Pons (tissue), 1 donor: ENCODE measurements at places on chromosomes 7 and 10.
A peak's percentile ranks its signal among the peaks of the same experiment; 100 is the strongest.

GRCh38 chr7:28347475-28348318, 64.6 kb upstream of the CREB5 start:
- DNase-seq = no peak

DNA sequence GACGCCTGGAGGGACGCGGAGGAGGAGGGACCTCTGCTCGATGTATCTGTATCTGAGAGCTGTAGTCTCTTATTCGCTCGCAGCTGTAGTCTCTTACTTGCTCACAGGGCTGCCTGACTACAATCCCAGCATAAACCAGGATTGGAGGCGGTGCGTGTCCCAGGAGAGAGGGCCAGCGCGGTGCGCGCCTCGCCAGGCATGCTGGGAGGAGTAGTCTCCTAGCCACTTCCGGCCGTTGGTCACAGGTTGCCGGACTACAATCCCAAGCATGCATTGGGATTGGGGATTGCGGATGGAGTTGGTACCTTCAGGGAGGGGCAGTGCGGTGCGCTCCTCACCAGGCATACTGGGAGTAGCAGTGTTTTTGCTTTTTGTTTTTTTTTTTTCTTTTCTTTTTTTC, 421.7 kb upstream of the NUPR2 start:
- peak; percentile 9 for DNase-seq

- peak; percentile 50 for DNase-seq
Measured at GRCh38 chr10:11270135-11270857, 252.6 kb downstream of the CELF2 start.

DNA sequence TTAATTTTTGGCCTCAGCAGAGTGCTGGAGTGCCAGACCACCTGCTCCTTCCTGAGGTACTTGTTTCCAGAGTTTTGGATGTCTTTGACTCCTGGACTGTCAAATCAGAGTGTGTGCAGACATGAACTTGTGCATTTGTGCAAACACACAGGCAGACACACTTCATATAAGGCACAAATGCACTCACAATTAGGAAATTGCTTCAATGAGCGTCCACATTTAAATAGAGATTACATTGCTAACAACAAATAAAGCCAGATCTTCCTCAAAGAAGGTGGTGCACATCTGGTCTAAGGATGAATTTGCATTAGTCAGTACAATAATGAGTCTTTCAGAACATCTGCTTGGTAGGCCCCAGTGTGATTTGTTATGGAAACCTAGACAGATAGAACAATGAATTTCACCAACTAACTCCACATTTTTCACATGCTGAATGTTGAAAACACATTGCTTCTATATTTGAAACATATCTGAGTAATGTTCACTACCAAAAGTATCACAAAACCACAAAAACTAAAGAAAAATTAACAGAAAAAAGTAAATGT, 266.7 kb upstream of the INHBA start:
- DNase-seq = no peak

GRCh38 chr10:91432175-91432574, 22.0 kb downstream of the HECTD2 start:
- DNase-seq = no peak

GRCh38 chr10:12701696-12702095, 299.8 kb downstream of the CCDC3 start:
- DNase-seq = no peak

DNA sequence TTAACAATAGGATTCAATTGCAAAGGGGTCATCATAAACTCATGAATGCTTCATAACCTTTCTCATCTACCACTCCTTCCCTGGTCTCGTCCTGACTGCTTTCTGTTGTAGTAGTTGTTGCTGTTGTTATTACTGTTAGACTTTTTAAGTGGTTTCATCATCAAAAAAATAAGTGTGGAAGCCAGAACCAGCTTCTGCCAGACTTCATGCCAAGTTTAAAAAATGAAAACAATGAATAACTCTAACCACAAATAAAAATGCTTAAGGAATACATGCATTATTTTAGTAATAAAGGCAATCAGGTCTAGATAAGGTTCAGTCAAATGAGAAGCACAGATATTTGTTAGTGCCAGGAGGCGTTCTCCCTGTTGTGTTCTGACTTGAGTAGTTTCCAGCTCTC, 85.4 kb downstream of the PCLO start:
- DNase-seq = no peak

DNA sequence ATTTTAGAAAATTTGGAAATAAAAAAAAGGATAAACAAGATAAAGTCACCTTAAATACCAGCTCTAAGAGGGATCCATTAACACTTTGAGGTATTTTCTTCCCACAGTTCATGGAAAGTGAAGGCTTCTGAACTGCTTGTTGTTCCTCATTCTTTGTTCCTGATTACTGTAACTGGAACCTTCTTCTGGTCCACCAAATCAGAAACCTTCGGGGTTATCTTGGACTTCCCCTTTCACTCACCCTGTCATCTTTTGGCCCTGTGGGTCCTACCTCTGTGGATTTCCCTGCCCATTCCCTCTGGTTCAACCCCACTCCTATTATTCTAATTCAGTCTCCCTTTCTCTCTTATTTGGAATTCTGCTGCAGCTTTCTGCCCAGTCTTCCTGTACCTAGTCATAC, 116.5 kb upstream of the PRPS1L1 start:
- peak; percentile 72 for DNase-seq

DNA sequence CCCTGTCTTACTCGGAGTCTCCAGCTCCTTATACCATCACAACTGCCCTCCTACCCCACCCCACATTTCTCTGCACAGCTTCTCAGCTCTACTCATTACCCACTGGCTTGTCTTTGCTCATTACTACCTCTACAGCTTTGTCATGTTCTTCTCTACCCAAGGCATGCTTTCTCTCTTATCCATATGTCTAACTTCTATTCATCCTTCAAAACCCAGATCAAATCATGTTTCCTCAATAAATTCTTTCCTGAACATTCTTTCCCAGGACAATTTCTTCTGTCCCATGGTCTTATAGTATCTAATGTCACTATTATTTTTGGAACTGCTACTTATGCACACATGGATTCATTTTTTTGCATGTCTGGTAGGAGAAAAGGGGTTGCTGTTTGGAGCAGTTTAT, 231.4 kb downstream of the PTEN start:
- no peak for DNase-seq

- no peak for DNase-seq
Measured at GRCh38 chr7:26073041-26073440, 79.0 kb upstream of the NFE2L3 start.

- no peak for DNase-seq
Measured at GRCh38 chr10:48414778-48415177, 108.3 kb downstream of the MAPK8 start.

GRCh38 chr10:127585519-127586023, 36.5 kb downstream of the NPS start:
- DNase-seq = peak; percentile 30

DNA sequence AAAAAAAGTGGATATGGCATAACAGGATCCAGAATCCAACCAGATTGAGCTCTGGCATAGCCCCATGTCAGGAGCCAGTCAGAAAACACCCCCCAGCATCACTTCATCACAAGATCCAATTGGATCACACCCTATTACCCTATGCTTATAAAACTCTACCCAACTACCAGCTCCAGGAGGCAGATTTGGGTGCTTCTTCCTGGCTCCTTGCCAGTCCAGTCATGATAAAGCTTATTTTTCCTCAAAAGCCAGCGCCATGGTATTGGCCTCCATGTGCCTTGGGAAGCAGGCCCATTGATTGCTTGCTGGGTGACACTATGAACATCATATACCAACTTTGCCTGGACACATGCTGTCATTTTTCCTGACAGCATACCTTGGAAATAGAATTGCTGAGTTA, 281.4 kb upstream of the MKLN1 start:
- no peak for DNase-seq

DNA sequence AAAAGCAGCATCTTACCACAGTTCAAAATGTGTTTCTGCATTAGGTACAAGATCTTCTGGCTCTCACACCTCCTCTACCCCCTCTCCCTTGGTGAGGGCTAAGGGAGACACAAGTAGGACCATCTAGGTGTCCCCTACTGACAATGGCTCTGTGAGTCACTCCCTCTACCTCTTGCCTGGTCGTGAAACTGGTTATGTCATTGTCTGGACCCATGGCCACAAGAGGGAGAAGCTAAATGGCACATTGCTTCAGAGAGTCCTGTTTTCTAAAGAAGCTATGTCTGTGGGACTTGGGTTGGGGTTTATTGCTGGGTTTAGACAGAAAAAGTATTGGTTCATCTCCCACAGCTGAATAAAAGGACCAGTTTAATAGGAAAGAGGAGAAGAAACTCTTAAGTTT, 4.0 kb upstream of the PLXNA4 start:
- DNase-seq = no peak

DNA sequence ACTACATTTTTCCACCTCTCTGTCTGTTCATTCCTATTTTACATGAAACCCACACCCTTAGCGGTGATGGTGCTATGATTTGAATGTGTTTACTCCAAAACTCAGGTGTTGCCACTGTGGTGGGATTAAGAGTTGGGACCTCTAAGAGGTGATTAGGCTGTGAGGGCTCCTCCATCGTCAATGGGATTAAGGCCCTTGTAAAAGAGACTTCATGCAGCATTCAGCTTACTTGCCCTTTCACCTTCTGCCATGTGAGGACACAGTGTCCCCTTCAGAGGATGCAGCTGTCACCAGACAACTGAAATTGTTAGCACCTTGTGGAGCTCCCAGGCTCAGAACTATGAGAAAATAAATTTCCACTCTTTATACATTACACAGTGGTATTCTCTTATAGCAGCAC, 182.2 kb downstream of the NOC3L start:
- DNase-seq = no peak

GRCh38 chr7:169276-170172, 22.8 kb upstream of the FAM20C start:
- no peak for DNase-seq

DNA sequence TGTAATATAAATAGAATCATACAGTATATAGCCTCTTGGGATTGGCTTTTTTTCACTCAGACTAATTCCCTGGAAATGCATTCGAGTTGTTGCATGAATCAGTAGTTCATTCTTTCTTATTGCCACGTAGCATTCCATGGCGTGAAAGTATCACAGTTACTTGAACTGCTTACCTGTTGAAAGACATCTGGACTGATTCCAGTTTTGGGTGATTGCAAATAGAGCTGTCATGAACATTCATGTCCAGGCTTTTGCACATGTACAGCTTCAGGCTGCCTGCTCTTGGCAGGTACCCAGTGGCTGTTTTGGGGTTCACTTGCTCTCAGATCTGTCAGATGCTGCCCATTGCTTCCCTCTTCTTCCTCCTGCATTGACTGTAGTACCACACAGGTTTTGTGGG, 54.9 kb downstream of the LRGUK start:
- DNase-seq = no peak

GRCh38 chr7:67843615-67844014, 847.0 kb downstream of the TYW1 start:
- no peak for DNase-seq

GRCh38 chr7:84216472-84216871, 21.9 kb upstream of the SEMA3A start:
- no peak for DNase-seq

DNA sequence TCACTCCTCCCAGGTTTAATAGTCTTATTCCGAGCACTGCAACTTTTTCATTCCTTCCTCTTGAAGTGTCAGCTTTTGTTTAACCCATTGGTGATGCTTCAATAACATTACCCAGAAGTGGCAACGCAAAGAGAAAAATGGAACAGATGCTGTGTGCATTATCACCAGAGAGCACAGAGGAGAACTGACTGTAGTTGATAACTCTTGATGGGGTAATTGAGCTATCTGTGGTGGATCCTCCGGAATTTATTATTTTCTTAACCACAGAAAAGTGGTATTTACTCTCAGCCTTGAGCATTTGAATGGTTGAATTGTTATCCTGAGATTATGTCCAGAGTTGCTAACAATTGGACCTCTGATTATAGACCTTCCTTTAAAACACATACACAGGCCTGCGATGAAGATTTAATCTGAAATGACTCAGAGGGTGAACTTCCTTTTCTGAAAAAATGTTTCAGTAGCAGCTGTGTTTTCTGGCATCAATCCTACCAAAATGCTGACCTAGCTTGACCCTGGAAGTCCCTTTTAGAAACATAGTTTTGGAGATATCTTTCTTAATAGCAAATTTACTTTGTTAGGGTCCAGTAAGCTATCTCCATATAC, 1584.4 kb upstream of the LRRTM3 start:
- peak; percentile 2 for DNase-seq

DNA sequence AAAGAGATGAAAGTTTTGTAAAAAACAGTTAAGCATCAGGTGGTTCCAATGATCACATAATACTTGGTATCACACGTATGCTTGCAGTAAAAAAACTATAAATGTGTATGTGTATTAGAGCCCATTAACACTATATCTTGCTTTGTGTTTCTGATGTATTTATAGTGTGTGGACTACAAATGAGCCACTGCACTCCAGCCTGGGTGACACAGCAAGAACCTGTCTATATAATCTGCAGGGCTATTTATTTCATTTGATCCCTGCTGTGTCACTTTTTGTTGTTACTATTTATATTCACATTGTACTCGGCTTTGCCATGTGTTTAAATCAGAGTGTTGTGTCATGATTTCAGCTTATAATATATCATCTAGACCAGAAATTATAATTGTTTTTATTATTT, 487.8 kb upstream of the TEX47 start:
- no peak for DNase-seq

DNA sequence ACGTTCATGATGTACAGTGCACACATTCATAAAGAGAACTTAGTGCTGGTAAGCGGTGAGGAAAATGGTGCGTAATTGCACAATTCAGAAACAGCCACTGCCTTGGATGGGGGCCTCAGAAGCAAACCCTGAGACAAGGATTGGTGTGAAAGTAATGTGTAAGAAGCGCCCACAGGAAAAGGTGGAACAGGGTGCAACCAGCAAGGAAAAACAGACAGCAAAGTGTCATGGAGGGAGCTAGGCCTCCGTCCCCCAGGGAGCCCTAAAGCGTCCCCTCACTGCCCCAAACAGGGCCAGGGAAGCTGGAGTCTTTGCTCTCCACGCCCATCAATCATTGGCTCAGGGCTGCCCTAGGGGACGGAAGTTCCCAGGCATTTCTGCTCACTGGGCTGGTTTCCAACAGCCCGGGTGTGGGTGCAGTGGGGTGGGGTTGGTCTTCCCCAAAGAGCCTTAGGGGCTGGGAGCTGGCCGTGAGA, 9.6 kb upstream of the C10orf105 start:
- peak; percentile 38 for DNase-seq

DNA sequence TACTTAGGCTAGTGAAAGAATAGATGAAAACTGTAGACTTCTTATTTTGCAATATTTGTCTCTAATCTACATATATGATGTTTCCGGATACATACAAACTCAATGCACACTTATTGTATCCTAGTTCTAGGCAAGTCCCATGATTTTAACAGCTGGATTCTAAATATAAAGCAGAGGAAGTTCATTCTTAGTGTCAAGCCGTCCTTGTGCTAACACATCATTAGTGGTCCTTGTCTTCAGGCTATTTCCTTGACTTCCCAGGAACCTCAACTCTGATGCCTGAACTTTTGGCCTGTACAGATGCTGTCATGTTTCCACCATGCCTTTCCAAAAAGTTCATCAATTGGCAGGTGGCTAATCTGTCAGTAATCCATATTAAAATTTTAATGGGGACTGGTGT, 301.9 kb upstream of the DGKB start:
- no peak for DNase-seq

DNA sequence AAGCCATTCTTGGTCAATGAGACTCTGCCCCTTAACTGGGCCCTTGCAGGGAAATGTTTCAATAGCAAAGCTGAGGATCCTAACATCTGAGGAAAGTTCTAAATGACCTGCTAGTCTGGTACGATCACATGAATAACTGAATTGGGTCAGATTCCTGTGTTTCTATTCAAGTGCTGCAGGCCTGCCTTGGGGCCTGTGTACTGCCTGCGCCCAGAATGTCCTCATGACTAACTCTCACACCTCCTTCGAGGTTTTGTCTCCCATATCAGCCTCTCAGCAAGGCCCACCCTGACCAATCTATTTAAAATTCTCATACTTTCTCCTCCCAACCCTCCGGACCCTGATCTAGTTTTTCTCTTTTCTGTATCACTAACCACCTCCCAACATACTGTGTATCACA, 4.4 kb downstream of the JAZF1 start:
- DNase-seq = no peak
